Astrocyte (in vitro differentiated cells and primary cell): ENCODE measurements at places on chromosomes 13 and 19. TPM values are rescaled to one million over a fixed set of nuclear protein-coding genes. Genes with fewer than 3 reads are reported as not detected.
A peak's percentile ranks its signal among the peaks of the same experiment; 100 is the strongest.

GRCh38 chr19:38617764-38618589, at the start of gene MAP4K1:
MAP4K1 (minus strand) TSS chr19:38617953; CDS start chr19:38617895, 58 bp downstream.
- H3K4me3 ChIP-seq = peak within 1 kb of the TSS; percentile 100
- no peak for DNase-seq
- H3K27ac ChIP-seq = peak within 1 kb of the TSS; percentile 59
- H3K27me3 ChIP-seq = no peaks in the 10 kb centered on the region

DNA sequence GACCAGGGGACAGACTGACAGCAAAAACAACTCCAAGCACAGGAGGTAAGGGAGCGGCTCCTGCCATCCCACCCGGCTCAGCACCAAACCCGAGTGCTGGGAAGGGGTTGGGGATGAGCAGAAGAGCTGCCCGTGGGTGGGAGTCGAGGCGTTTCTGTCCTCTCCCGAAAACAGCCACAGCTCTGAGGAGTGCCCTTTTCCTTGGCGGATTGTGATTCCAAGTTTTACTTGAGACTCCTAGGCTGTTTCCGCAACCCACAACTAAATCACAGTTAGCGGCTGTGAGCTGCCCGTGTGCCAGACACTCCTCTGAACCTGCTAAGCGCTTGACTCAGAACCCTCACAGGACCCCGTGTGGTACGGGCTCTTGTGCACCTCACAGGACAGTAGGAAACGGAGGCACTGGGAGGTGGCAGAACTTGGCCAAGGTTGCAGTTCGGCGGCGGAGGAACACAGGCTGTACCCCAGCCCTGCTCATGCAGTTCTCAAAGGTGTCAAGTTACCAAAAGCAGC, 21.4 kb downstream of the CFAP97D2 start:
- no peaks in the 10 kb centered on the region for H3K36me3 ChIP-seq
- no peak overlapping the region for H3K4me3 ChIP-seq
- DNase-seq = peak; percentile 5
- peaks cover 4% of the 10 kb centered on the region for H3K27me3 ChIP-seq
- no peaks in the 10 kb centered on the region for H3K4me1 ChIP-seq

DNA sequence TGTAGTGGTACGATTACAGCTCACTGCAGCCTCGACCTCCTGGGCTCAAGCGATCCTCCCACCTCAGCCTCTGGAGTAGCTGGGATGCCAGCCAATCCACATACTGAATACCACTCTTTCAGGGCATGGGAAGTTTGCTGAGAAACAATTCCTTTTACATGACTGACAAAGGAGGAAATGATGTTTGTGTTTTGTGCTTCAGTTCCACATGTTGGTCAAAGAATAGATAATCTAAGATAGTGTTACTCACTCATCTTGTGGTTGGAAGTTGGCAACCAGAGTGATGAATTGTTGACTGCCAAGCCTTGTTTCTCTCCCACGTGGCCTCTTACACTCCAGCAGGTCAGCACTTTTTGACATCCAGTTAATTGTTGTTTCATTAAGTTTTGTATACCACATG, 7.6 kb downstream of the MBD3L2B start:
- DNase-seq = no peak
- H3K4me3 ChIP-seq = no peak overlapping the region
- H3K27me3 ChIP-seq = no peaks in the 10 kb centered on the region
- H3K27ac ChIP-seq = no peak overlapping the region
- no peaks in the 10 kb centered on the region for H3K36me3 ChIP-seq

DNA sequence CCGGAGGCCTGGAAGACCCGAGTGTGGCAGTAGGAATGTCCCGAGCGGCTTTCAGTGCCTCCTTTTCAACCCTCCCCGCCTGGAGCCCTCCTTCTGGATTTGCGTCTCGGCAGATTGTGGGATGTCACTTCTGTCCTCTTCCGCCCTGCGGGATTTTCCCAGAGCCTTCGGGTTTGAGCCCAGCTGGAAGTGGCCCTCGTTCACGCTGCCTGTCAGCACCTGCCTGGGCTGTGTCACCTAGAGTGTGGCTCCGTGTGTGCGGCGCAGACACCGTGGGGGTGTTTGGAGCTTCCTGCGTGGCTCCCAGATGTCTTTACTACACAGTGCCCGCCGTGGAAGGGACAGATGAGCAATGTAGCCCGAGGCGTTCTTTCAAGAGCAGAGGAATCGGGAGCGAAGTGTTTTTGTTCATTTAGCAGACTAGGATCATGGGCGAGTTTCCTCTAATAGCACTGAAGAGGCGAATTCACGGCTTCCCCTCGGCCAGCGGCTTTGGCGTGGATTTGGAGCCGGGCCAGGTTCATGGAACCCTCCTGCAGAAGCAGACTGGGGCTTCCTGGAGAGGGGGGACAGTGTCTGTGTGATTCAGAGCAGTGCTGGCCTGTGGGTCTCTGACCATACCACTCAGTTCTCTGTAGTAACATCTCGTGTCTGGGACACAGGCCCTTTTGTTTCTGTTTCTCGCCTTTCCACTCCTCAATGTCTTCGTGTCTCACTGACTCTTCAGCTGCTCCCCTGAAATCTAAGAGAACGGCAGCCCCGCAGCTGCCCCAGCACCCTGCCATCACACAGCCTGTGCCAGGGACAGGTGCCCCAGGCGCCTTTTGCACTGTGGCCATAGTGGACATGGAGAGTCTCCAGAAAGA, 68.0 kb downstream of the KDM4B start:
- peak; percentile 78 for DNase-seq
- peaks cover 46% of the 10 kb centered on the region for H3K4me1 ChIP-seq
- peak overlapping the region; percentile 42 for H3K4me3 ChIP-seq
- no peaks in the 10 kb centered on the region for H3K27me3 ChIP-seq
- H3K27ac ChIP-seq = peak overlapping the region; percentile 59

GRCh38 chr19:45489216-45489855, 7.5 kb downstream of the RTN2 start:
- no peaks in the 10 kb centered on the region for H3K4me1 ChIP-seq
- H3K27me3 ChIP-seq = no peaks in the 10 kb centered on the region
- no peak overlapping the region for H3K27ac ChIP-seq
- DNase-seq = no peak
- H3K36me3 ChIP-seq = no peaks in the 10 kb centered on the region
- H3K4me3 ChIP-seq = no peak overlapping the region

GRCh38 chr19:35294328-35294727, 2.4 kb downstream of the MAG start:
- no peak overlapping the region for H3K27ac ChIP-seq
- H3K27me3 ChIP-seq = peaks cover 3% of the 10 kb centered on the region
- no peak overlapping the region for H3K4me3 ChIP-seq
- DNase-seq = no peak

GRCh38 chr13:90498096-90498495, 849.4 kb upstream of the MIR17HG start:
- H3K27me3 ChIP-seq = no peaks in the 10 kb centered on the region
- DNase-seq = no peak
- H3K4me1 ChIP-seq = no peaks in the 10 kb centered on the region
- no peak overlapping the region for H3K27ac ChIP-seq

Gene CELF5
- 1.2 and 1.4 TPM in 2 replicates for total RNA-seq

Gene SERPINE3
- total RNA-seq = not detected in 2 replicates

Gene ZNF497
- total RNA-seq = 0.43 and 0.55 TPM in 2 replicates

Gene COX7A1
- 0.64 TPM in 1 of 2 replicates, not detected in the other for total RNA-seq

Gene NLRP9
- not detected in 2 replicates for total RNA-seq

Gene STARD13
- total RNA-seq = 28.7 and 30.1 TPM in 2 replicates
